ENCODE measurements at places on chromosomes 1 and 21.

GRCh38 chr1:236052232-236052993, 12.5 kb downstream of the NID1 start:
- no peak for DNase-seq

GRCh38 chr1:101723415-101723814, 273.3 kb downstream of the OLFM3 start:
- peak; percentile 28 for DNase-seq

DNA sequence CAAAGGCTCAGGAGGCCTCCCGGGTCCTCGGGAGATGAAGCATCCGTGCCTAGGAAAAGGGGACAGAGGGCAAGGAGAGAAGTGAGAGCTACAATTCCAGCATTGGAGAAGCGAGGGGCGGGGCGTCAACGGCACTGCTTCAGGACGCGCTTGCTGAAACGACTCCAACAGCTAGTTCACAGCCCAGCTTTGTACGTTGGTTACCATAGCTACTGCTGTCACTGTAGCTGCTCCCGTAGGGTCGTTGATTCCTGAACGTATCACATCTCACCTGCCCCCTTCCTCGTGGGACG, 63.1 kb downstream of the TOR1AIP2 start:
- peak; percentile 40 for DNase-seq

- no peak for DNase-seq
Measured at GRCh38 chr1:5956022-5956830, 36.0 kb downstream of the NPHP4 start.

DNA sequence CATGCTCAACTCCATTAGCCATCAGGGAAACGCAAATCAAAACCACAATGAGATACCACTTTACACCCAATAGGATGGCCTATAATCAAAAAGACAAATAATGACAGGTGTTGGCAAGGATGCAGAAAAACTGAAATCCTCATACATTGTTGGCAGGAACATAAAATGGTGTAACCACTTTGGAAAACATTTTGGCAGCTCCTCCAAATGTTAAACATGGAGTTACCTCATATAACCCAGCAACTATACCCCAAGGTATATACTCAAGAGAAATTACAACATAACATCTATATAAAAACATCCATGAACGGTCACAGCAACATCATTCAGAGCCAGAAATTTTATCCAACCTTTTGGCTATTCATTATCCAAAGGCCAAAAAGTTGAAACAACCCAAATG, 11.6 kb downstream of the EIF4G3 start:
- no peak for DNase-seq

DNA sequence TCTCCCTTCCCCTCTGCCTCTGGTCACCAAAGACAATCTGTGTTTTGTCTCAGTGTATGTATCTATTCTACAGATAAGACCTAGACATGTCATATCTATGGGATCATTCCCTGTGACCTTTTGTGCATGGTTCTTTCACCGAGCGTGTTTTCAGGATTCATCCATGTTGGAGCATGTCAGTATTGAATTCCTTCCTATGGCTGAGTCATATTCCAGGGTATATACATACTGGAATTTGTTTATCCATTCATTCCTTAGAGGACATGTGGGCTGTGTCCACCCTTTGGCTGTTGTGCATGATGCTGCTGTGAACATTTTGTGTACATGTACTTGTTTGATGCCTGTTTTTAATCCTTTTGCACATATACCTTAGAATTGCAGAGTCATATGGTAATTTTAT, 69.9 kb downstream of the NFASC start:
- DNase-seq, result no peak

GRCh38 chr1:40734882-40735628, 43.6 kb downstream of the NFYC start:
- no peak for DNase-seq

DNA sequence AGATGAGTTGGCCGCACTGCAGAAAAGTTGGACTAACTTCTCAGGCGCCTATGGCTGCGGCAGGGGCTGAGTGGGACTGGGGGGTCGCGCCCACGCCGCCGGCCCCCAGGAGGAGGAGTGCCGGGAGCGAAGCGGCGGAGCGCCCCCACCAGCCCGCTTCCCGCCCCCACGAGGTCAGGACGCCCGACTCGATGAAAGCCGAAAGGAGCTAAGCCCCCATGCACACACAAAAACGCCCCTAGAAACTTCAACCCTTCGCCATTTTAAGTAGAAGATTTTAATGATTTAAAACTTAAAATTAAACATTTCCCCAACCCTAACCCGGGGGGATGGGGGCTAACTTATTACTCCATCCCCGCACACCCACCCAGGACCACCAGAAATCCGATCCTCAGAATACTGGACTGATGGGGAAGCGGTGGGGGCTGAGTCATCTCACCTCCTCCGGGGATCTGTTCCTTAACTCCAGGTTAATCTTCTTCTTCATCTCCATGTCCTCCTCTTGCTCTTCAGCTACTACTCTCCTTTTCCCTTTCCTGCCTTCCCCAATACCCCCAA, 539 bp downstream of the ANP32E start:
- DNase-seq, result no peak

DNA sequence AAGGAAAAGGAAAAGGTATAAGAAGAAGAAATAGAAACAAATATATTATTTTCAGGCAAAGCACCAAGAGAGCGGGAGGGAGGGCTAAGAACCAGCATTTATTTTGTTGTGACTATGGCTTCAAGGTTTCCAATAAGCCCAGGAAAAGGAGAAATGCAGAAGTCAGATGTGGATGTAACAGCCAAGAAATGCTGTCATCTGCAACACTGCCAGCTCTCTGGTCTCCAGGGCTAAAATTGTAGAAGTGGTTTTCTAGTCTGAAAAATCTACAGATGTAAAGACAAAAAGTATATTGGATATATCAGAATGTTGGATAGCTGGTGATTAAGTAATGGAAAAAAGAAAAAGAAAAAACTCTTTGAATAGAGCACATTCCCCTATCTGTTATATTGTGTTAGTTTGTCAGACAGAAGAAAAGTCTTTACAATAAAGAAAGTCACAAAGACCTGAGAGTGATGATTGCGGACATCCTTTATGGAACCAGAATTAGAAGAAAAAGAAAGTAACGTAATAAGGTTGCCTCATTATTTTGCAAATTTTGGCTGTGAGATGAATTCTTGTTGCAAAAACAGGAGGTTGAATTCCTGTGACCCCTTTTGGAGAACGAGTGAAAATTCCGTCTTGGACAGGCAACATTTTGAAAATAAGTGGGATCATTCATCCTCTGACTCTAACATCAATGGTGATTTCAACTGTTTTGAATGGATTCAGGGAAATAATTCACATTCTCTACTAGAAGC, 938.1 kb downstream of the TTLL7 start:
- DNase-seq, result no peak

- DNase-seq, result no peak
Measured at GRCh38 chr1:32925403-32926162, 24.4 kb upstream of the TMEM54 start.

DNA sequence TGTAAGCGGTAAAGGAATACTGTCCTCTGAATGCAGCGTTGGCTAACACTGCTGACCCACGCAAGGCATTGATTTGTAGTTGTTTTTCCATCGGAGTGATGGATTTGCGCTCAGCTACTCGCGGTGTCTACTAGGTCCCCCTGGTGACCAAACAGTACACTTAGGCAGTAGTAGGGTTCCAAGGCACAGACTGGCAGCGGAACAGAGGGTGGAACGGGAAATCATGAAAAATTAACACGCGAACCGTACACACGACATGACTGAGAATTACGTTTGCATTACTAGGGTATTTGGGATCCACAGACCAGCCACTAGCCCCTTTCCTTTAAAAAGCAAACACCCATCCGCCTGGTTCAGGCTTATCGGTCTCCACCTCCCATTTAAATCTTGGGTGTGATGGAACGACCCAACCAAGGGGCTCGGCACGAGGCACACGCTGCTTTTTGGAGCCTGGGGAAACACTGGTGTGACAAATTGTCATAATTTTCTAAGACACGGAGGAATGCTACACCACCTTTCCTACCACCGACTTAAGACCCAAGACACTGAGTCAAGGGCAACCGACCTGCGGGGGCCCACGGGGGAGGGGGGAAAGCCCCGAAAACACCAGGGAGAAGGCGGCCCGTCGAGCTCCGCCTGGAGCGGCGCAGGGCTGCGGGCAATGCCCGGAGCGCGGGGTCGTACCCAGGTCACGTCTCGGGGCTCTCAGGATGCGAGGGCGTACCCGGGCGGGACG, 699 bp downstream of the DIPK1A start:
- DNase-seq, result peak; percentile 83

- DNase-seq, result no peak
Measured at GRCh38 chr1:204257446-204257845, 43.7 kb upstream of the GOLT1A start.

DNA sequence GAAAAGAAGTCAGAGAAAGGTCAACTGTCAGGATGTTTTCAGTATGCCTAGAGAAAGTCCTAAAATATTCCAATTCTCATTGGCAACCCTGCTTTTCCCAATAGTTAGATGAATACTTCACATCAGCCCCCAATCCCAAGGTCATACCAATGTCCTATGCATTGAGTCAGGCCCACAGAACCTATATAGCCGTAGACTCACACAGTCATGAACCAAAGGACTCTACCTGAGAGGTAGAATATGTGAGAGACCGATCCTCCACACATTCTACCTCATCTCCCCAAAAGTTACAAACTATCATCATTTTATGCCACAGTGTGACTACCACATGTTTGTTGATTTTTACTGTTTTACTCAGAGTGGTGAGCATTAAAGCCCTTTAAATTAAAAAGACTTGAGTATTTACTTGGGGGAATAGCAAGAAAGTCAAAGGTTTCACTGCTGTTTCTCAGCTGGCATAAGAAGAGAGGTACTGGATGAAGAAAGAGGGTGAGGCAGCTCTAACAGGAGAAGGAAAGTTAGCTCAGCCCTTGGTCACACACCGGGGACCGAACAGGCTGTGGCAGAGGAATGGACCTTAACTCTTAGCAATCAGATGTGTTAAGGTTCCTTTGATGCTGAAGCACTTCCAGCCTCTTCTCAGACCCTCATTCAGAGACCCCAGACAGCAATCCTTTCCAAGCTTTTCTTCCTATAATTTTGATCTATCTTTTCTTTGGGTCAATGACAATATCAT, 937 bp downstream of the CD48 start:
- DNase-seq, result no peak

DNA sequence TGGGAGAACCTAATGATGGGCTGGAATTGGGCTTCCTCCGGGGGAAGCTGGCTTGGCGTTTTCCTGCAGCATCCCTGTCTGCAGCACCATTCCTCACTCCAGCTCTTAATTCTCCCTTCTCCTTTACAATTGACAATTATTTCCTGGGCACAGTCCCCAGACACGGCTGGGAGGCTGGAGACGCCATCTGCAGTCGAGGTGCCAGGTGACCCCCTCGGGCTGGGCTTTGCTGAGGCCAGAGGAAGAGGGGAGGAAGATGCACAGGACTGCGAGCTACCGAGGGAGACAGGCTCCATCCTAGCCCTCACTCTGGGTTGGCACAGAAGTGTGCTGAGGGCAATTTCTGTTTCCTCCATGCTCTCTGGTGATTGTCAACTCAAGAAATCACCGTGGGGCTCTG, 453.8 kb downstream of the PTPRU start:
- no peak for DNase-seq

DNA sequence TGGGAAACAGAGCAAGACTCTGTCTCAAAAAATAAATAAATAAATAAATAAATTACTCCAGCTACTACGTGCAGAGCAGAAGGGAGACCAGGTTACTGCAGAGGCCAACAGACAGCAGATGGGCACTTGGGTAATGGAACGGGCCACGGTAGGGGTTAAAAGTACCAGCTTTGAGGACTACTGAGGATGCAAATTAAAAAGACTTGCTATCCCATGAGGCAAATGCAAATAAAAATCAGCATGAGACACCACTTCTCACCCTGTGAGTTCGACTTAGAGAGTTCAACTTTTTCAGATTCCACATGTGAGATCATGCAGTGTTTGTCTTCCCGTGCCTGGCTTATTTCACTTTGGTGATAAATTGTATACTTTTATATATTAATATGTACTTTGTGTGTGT, 6.6 kb downstream of the SLC2A5 start:
- DNase-seq, result no peak

GRCh38 chr21:16908077-16908476, 604.8 kb upstream of the CXADR start:
- DNase-seq, result peak; percentile 72

DNA sequence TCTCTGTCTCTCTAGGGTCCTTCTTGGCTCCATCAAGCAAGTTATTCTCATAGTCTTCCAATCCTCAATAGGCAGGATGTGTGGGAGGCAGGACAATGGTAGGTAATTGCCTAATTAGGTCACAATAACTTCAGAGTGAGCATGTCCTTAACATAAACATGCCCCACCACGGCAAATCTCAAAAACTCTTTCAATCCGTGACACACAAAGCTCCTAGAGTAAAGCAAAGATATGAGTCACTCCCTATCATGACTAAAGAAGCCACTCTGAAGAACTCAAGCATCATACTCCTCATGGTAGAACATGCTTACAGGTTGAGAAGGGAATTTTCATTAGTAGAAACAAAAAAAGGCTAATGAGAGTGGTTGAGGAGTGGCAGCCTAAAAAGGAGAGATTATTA, 4.9 kb downstream of the HAO2 start:
- DNase-seq, result no peak

DNA sequence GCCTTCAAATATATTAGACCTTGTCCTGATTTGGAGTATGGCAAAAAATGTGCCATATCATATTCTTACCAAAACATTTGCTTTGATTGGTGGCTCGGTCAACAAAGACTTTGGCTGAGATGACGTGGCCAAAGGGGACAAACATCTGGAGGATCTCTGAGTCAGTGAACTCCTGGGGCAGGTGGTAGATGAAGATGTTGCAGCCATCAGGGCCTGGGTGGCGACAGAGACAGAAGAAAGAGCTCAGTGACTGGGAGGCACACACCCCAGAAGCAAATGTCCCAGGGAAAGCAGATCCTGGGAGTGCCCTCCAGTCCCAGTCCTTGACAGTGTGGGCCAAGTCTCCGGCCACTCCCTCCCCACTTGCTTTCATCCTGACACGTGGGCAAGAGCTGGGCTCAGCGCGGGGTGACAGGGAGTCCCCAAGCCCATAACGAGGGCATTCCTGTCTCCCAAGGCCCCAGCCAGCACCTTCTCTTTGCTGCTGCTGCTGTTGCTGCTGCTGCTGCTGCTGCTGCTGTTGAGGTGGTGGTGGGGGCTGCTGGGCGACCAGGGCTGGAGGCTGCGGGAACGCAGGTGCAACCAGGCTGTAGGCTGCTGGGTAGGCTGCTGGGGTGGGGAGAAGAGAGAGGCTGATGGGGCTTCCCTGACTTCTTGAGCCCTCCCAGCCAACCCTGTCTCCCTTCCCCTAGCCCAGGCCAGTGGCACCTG, 10.7 kb downstream of the CELF3 start:
- no peak for DNase-seq

GRCh38 chr1:162366671-162367070, 10.0 kb downstream of the SPATA46 start:
- DNase-seq, result no peak

DNA sequence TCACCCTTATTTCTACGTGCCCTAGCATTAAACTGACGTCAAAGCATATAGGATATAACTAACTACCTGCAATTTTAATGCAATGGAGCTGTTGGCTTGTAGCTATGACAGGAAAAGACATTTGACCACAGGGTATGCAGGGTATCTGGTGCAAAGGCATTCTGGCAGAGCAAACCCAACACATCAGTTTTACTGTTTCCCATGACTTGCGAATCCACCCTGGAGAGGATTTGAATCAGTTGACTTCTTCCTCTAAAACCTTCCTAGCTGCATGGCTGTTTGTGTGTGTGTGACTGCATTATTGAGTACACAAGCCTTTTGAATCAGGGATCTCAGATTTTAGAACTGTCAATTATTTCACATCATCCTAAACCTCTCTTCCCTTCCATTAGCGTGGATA, 41.7 kb upstream of the SYT14 start:
- peak; percentile 40 for DNase-seq

All from PC-9 (cell line).